ENCODE measurements at places on chromosomes 5 and 9. TPM values are rescaled to one million over a fixed set of nuclear protein-coding genes. Genes with fewer than 3 reads are reported as not detected.

DNA sequence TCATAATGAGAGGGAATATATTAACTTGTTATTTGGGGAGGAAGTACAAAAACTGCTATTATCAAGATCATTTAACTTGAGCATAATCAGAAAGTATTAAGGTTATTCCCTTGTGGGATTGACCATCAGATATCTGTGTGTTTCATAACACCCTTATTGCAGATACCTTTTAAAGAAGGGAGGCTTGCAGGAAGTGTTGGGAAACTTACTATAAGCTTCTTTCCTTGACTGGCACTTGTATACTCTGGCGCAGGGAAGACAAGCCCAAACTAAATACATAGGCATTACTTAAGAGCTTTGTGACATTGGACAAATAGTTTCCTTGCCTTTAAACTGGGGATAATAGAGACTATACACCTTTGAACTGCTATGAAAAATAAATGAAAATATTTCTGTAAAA is 50.9 kb downstream of the PIK3R1 start:
- no peak for DNase-seq
- no peak overlapping the region for H3K27ac ChIP-seq
- no peaks in the 10 kb centered on the region for H3K27me3 ChIP-seq
- no peak overlapping the region for H3K4me3 ChIP-seq

GRCh38 chr5:153991168-153991567 is 47.5 kb downstream of the FAM114A2 start:
- no peak for DNase-seq
- peaks cover 12% of the 10 kb centered on the region for H3K36me3 ChIP-seq
- no peaks in the 10 kb centered on the region for H3K27me3 ChIP-seq
- H3K27ac ChIP-seq, result no peak overlapping the region
- no peak overlapping the region for H3K4me3 ChIP-seq

- DNase-seq, result peak; percentile 56
- peaks cover 35% of the 10 kb centered on the region for H3K27me3 ChIP-seq
- H3K4me1 ChIP-seq, result peaks cover 5% of the 10 kb centered on the region
- no peak overlapping the region for H3K27ac ChIP-seq
- H3K4me3 ChIP-seq, result no peak overlapping the region
These were observed 3.1 kb downstream of the OLFM1 start for GRCh38 chr9:135090547-135090946.

Gene CDC20B
- total RNA-seq, result not detected

Gene LIFR
- total RNA-seq, result 0.12 TPM

Gene LECT2
- total RNA-seq, result not detected
